Suprapubic skin (tissue), 4 donors: ENCODE measurements at places on chromosomes 5 and 9. TPM values are rescaled to one million over a fixed set of nuclear protein-coding genes. Genes with fewer than 3 reads are reported as not detected.

CER1 gene
- not detected for total RNA-seq

PAXX gene
- total RNA-seq, result 67.5 TPM

ARL15 gene
- total RNA-seq, result 57.0 TPM

SH2D3C gene
- 8.9 TPM for total RNA-seq

C9orf153 gene
- 0.34 TPM for total RNA-seq
